ENCODE measurements at places on chromosomes 1 and 21. TPM values are rescaled to one million over a fixed set of nuclear protein-coding genes. Genes with fewer than 3 reads are reported as not detected.

DNA sequence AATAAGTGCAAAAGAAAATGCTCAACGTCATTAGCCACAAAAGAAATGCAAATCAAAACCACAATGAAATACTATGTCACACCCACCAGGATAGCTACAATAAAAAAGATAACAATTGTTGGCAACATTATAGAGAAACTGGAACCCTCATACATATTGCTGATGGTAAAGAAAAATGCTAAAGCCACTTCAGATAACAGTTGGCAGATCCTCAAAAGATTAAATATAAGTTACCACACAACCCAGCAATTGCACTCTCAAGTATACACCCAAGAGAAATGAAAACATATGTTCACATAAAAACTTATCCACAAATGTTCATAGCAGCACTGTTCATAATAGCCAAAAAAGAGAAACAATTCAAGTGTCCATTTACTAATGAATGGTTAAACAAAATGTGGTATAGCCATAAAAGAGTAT, 20.7 kb downstream of the TRIM33 start:
- no peak for DNase-seq

The SPRR2D gene
- not detected for total RNA-seq

DNA sequence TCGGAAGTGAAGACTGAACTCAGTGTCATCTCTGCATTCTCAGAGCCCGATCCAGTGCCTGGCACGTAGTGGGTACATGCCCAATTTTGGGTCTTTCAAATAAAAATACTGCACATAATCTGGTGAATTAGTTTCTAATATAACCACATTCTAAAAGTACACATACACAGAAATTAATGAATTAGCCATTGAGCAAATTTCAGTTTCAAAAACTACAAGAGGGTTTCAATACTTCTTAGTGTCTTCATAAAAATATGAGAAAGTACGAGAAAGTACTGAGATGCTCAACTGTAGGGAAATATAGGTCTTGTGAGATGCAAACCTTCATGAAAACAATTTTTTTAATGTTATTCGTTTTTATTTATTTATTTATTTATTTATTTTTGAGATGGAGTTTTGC, 86.9 kb downstream of the SMYD2 start:
- no peak for DNase-seq

GRCh38 chr21:31887391-31887841, 14.6 kb downstream of the HUNK start:
- no peak for DNase-seq

The CELSR2 gene
- total RNA-seq: 12.5 TPM

The MLLT11 gene
- total RNA-seq: 4.8 TPM

DNA sequence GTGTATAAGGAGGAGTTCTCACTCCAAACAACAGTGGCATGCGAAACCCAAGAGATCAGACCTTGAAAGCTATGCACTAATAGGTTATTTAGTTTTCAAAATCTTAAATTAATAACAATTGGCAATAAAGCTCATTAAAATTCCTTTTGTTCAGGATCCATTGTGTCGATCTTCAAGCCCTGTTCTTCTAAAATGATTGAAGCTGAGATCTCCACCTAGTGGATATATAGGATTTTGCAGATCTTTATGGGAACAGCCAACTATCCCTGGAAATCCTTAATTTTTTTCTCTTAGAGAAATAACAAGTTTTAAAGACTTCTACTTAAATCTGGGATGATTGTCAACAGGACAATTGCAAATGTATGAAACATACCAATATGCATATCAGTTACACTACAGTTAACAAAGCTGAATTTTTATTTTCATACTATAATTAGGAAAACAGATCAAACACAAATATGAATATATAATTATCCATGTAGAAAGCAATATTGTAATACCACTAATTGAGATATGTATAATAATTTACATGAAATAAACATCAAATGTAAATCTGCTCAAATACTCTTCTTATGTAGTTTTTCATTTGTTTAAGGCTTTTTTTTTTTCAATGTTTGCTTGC, 43.3 kb downstream of the LRRC53 start:
- peak; percentile 27 for DNase-seq

- DNase-seq: no peak
These were observed 160.1 kb upstream of the TMEM51 start for GRCh38 chr1:14993414-14993813.

DNA sequence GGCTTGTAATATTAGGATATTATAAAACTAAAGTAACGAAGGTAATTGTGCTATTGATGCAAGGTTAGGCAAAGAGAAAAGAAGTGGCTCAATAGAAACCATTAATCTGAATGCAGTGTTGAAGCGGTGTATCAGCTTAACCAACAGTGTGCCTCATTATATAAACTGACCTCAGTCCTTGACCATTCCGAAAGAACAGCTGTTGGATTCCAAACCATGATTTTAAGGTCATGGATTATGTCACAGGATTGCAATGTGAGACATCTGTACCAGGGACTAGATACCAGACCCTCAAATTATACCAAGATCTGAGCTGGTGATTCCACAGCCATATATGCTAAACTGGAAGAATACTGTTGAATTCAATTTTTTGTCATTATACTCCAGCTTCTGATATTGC, 134.2 kb upstream of the HP1BP3 start:
- DNase-seq: no peak

The LHX8 gene
- total RNA-seq: not detected

- DNase-seq: no peak
These were observed 68.8 kb upstream of the SELENON start for GRCh38 chr1:25731148-25731547.

DNA sequence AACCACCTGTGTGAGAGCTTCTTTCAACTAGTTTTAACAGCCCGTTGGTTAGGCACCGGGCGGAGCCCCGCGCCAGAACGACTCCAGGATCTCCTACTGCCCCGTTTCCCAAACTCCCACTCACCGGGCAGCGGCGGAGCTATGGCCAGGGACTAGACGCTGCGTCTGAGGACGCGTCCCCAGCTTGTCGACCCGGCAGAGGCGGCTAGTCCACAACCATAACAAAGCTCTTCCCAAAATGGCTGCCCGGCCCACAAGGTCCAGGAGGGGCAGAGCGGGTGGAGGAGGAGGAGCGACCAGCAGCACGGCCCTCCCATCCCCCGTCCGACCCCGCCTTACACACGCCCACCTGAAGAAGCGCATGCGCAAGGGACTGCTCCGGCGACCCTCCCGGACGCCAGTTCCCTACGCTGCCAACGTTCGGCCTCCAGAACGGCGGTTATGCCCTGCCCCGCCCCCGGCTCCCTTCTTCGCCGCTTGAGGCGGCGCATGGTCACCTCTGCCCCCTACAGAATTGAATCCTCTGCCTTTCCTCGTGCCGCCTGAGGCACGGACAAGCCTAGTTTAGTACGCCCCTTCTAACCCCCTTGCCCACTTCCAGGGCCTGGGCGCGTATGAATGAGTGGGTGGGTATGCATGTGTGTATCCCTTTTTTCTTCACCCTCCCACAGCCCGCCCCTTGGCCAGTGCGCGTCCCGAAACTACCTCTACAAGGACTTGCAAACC, at the start of gene GPBP1L1:
Gene GPBP1L1 (minus strand): TSS at position 246 of the 726 bp plus-strand sequence. CDS start 27,446 bp downstream, outside the sequence.
- peak; percentile 97 for DNase-seq

The TNFAIP8L2 gene
- 9.2 TPM for total RNA-seq

The SELP gene
- total RNA-seq: not detected

- no peak for DNase-seq
These were observed 317 bp downstream of the SPAG17 start for GRCh38 chr1:118184739-118185083.

GRCh38 chr1:201763455-201764140, 65.4 kb upstream of the IPO9 start:
- no peak for DNase-seq

The SPATA45 gene
- 2.0 TPM for total RNA-seq

- DNase-seq: no peak
These were observed 6.7 kb upstream of the CDK11A start for GRCh38 chr1:1730870-1731269.

GRCh38 chr1:218665221-218665620, 320.1 kb downstream of the TGFB2 start:
- DNase-seq: no peak

The TRIM46 gene
- total RNA-seq: 3.9 TPM

DNA sequence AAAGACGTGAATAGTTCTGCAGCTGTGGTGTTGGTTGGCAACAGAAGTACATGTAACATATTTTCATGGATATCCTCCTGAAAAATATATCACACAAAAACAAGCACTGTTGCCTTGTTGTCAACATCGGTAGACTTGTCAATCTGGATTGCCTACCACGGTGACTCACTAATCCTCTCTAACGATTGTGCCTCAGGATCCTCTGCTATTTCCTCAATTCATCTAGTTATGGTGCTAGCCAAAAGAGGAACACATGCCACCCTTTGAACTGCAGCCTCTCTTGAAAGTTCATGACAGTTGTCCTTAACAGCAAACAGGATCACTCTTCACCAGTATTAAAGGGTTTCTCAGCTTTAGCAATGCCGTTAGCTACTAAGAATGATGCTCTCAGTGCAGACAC, 25.7 kb downstream of the RASAL2 start:
- no peak for DNase-seq

DNA sequence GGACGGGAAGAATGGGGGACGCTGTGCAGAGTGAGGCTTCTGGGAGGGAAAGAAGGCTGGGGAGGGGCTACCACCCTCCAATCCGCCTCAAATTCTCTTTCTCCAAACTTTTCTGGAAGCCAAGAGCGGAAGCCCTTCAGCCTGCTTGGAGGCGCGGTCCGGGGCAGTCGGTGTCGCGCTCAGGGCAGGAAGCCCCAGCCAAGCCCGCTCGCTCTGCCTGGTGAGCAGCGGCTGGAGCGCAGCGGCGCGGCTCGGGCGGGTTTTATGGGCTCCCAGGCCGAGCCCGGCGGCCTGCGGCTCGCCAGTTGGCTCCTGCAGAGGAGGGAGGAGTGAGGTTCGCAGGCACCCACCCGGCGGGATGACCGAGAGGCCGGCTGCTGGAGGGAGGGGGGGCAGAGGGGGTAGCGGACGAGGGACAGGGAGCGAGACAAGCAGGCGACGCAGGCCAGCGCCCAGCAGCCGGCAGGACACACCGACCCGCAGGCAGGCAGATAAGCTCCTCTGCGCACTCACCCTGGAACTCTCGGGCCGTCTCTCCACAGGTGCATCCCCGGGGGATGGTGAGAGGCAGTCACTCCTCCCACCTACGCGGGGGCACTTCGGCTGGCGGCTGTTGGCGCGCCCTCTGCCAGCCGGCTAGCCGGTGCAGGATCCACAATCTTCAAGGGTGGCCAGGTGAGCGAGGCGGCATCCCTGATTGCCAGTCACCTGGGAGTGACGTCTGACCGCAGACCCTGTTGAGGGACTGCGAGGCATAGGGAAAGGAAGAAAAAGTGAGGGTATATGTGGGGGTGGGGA, at the start of gene AVPR1B:
Gene AVPR1B (minus strand): TSS at position 238 of the 798 bp plus-strand sequence. CDS start 498 bp downstream, outside the sequence.
- no peak for DNase-seq

DNA sequence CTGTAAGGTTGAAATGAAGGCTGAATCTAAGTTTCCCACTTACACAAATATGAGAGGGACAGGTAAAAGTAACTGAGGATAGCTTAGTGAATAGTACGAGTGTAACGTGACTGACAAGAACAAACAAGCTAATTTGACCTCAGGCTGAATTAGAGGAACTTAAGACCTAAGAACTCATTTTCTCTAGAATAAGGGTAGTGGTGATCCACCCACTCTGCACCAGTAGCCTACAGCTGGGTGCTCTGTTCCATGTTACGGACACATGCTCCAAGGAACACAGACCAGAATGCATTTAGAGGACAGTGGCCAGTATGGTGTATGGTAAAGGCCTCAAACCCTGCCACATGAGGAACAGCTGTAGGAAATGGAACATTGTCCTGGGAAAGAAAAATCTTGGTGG, 14.9 kb upstream of the TMEM9 start:
- no peak for DNase-seq

DNA sequence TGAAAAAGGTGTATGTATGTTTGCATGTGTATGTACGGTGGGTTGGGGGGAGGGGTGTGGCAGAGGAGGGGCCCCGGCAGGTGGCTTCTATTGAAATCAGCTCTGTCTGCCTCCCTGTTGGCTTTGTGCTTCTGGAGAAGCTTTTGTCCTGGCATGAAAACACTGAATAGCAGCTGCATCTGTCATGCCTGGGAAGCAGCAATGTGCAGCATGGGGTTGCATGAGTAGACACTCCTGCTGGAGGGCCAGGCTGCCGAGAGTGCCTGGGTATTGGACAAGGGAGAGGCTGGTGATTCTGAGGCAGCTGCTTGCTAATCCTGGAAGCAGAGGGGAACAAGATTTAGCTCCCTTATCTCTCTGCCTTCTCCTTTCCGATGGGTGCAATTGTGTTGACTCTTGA, 20.5 kb downstream of the MAPKAPK2 start:
- no peak for DNase-seq

GRCh38 chr1:92599184-92599583, 112.5 kb upstream of the GFI1 start:
- DNase-seq: peak; percentile 28

DNA sequence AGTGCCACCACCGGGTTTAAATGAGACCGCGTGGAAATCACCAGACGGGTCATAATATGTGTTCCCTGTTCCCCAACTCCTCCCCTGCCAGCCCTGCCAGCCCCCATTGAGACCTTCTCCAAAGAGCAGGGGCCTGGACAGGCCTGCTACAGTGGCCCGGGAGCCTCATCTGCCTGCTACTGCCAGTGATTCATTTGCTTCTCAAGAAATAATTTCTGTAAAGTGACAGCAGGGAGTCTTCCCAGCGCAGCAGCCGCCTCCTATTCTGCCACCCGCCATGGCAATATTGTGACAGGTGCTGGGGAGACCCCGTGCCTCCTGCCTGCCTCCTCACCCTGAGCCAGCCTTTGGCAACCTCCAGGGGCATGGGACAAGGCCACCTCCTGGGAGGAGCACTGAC, 8.9 kb downstream of the IFFO2 start:
- no peak for DNase-seq

DNA sequence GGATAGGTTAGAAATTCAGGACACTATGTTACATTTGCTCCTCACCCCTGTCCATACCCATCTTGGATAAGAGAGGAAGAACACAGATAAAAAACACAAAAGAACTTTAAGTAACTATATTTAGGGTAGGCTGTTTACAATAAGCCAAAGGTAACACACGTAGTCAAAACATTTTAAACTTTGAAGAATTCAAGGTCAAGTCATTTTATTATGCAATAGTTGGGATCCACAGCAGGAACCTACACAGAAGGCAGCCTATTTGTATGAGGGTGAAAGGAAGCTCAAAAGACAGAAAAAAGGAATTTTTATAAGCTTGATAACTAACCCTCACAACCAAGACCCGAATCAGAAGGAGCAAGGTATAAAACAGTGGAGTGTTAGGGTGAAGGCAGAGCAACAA, 89.6 kb downstream of the ZSWIM5 start:
- DNase-seq: no peak

- no peak for DNase-seq
These were observed 50.9 kb downstream of the CAPN2 start for GRCh38 chr1:223763251-223763650.
